ENCODE measurements at places on chromosomes 11 and 22.
A peak's percentile ranks its signal among the peaks of the same experiment; 100 is the strongest.

GRCh38 chr11:60890696-60891095 lies 15.7 kb downstream of the PRPF19 start:
- DNase-seq = no peak

GRCh38 chr11:30257058-30257457 lies 26.2 kb downstream of the FSHB start:
- DNase-seq = no peak

GRCh38 chr22:27720860-27721259 lies 80.7 kb downstream of the MN1 start:
- no peak for DNase-seq

GRCh38 chr11:123461164-123461563 lies 31.1 kb downstream of the GRAMD1B start:
- DNase-seq = no peak

GRCh38 chr11:119941171-119941570 lies 196.7 kb downstream of the TRIM29 start:
- no peak for DNase-seq

- DNase-seq = no peak
Measured at GRCh38 chr11:114586797-114587196, 8.8 kb downstream of the NXPE4 start.

GRCh38 chr11:75531325-75531724 lies 5.6 kb upstream of the GDPD5 start:
- DNase-seq = no peak

DNA sequence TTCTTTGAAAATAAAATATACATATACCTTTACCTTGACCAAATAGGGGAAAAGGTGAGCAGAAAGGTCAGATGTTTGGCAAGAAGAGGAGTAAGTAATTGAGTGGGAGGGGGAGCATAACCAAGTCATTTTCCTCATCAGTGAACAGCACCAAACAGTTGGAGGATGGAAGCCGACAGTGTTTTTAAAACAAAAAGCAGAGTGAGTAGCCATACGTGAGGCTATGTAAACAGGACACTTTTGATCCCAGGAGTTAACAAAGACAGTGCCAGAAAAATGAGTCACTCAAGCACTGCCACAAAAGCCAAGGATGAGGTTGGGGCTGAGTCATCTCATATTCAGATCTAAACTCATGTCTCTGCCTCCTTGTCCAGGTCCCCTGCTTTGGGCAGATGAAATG lies 734.7 kb downstream of the KCNA4 start:
- DNase-seq = peak; percentile 94

DNA sequence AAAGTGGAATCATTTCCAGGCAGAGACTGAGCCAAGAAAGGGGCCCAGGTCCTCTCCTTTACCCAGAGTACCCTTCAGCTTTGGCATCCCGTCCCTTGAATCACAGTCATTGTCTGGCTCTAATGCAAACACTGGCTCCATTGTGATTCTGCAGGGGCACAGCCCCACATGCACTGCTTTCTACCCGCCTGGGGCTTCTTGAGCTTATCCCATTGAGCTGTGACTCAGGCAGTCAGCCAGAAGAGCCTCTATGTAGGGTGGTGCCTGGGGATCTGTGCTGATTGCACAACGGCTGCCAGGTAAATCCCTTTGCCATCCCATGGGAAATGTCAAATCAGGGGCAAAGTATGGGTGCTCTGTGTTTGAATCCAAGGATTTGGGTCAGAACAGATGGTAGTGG lies 88.9 kb downstream of the RASSF10 start:
- DNase-seq = no peak

All from fibroblast of skin of abdomen (primary cell).